ENCODE measurements at places on chromosomes 2 and 18.

DNA sequence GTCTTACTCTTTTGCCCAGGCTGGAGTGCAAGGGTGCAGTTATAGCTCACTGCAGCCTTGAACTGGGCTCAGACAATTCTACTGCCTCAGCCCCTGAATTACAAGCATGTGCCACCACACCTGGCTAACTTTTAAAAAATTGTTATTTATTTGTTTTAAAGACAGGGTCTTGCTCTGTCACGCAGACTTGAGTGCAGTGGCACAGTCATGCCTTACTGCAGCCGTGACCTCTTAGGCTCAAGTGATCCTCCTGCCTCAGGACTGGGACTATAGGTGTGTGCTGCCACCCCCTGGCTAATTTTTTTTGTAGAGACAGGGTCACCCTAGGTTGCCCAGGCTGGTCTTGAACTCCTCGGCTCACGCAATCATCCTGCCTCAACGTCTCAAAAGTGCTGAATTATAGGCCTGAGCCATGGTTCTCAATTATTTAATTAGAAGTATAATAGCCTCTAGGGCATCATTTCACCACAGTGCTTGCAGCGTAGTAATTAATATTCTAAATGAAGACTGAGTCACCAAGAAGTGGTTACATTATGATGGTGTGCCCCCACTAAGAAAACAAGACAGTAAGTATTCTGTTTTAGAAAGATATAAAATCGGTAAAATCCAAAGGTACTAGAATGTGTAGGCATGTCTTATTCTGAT, 69.6 kb downstream of the EML4 start:
- peak; percentile 37 for DNase-seq

- no peak for DNase-seq
Observed at GRCh38 chr2:48339451-48339850, 190.5 kb upstream of the STON1 start.

- peak; percentile 21 for DNase-seq
Observed at GRCh38 chr2:133063775-133064174, 393.8 kb upstream of the LYPD1 start.

DNA sequence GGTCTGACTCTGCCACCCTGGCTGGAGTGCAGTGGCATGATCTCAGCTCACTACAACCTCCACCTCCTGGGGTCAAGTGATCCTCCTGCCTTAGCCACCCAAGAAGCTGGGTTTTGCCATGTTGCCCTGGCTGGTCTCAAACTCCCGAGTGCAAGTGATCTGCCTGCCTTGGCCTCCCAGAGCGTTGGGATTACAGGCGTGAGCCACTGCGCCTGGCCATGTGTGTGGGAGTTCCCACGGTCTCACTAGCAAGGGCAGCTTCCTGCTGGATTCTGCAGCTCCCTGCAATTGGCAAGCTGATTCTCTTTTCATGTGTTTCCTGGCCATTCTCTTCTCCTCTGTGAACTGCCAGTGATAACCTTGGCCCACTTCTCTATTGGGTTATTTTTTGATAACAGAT, 84.0 kb downstream of the USP40 start:
- no peak for DNase-seq
